Activated naive CD4-positive, alpha-beta T cell treated with anti-CD3 and anti-CD28 coated beads, Interleukin-2, amount 10 ng/mL, durations not matched to agents 7 days and 5 days (primary cell): ENCODE measurements at places on chromosomes 4 and X.

- no peaks in the 10 kb centered on the region for H3K36me3 ChIP-seq
- no peak overlapping the region for H3K4me3 ChIP-seq
- no peaks in the 10 kb centered on the region for H3K4me1 ChIP-seq
Observed at GRCh38 chr4:127309369-127310102, 323.2 kb upstream of the INTU start.

GRCh38 chr4:85153221-85153620 lies 186.7 kb upstream of the WDFY3 start:
- H3K27ac ChIP-seq: no peak overlapping the region
- no peak overlapping the region for H3K4me3 ChIP-seq
- DNase-seq: no peak
- H3K27me3 ChIP-seq: no peaks in the 10 kb centered on the region

DNA sequence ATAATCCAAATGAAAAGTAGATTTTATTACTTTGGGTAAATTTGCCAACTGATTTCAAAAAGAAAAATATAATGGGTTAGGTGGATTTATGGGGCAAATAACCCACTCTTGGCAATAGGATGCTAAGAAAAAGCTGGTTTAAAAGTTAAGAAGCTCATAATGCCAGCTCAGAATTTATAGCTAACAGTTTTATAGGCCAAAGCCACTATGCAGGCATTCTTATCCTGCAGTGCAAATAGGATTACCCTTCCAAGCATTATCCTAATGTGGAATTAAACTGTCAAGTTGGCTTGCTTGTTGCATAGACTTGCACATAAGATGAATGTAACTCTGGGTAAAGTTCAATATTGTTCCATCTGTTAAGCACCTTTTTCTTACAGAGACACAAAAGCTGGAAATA lies 703.0 kb downstream of the PCDH18 start:
- no peaks in the 10 kb centered on the region for H3K36me3 ChIP-seq
- no peaks in the 10 kb centered on the region for H3K4me1 ChIP-seq
- no peak overlapping the region for H3K27ac ChIP-seq
- DNase-seq: no peak
- H3K27me3 ChIP-seq: no peaks in the 10 kb centered on the region

- no peak for DNase-seq
- no peak overlapping the region for H3K27ac ChIP-seq
- no peak overlapping the region for H3K4me3 ChIP-seq
- H3K27me3 ChIP-seq: no peaks in the 10 kb centered on the region
Observed at GRCh38 chr4:159269956-159270355, 167.1 kb downstream of the RAPGEF2 start.

DNA sequence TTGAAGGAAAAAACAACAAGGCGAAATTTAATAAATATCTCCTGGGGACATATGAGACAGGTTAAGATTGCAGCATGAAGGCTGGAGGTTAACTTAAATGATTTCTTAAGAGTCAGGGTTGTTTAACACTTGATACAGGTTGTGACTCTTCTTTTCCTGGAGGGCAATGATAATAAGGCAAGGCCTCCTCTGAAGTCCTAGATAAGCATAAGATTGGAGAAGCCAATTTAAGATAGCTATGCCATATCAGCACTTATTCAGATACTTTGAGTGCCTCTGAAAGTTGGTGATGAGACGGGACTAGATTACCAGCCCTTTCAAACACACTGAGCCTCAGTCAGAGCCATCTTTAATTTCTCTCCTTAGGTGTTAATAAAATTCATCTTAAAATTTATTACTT lies 350.8 kb downstream of the FBXO8 start:
- H3K36me3 ChIP-seq: no peaks in the 10 kb centered on the region
- no peaks in the 10 kb centered on the region for H3K4me1 ChIP-seq
- H3K4me3 ChIP-seq: no peak overlapping the region
- no peak for DNase-seq

DNA sequence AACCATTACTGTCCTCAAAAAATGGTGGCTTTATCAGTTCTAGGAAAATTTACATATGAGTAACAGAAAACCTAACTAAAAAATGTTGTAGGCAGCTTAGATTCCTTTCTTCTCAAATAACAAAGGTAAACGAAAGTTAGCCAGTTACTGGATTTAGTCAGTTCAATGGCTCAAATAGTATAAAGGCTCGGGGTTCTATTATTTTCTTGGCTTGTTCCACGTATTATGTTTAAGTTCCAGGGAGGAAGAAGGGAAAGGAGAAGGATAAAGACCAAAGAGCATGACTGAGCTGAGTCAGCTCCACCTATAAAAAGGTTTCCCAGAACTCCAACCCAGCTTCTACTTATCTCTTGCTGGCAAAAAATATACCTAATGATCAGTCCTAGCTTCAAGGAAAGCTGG lies 41.0 kb upstream of the MAB21L2 start:
- no peaks in the 10 kb centered on the region for H3K4me1 ChIP-seq
- DNase-seq: no peak

DNA sequence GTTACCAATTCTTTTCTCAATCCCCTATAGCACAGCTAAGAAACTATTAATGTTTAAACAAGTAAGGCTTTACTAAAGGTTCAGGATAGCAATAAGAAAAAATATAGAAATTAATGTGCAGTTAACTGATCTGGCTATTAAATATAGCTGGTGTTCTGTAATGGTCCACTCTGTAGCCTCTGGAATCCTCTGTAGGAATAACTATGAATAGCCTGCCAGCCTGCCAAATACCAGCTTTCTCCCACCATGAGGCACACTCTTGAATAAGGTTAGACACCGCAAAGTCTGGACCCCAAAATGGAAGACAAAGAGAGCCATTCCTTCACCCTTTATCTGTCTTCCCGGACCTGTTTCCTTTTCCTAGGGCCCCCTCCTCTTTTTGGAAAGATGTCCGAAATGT lies 30.6 kb downstream of the CEP44 start:
- no peak overlapping the region for H3K4me3 ChIP-seq
- H3K36me3 ChIP-seq: peaks cover 5% of the 10 kb centered on the region
- H3K4me1 ChIP-seq: peaks cover 9% of the 10 kb centered on the region
- no peak overlapping the region for H3K27ac ChIP-seq

DNA sequence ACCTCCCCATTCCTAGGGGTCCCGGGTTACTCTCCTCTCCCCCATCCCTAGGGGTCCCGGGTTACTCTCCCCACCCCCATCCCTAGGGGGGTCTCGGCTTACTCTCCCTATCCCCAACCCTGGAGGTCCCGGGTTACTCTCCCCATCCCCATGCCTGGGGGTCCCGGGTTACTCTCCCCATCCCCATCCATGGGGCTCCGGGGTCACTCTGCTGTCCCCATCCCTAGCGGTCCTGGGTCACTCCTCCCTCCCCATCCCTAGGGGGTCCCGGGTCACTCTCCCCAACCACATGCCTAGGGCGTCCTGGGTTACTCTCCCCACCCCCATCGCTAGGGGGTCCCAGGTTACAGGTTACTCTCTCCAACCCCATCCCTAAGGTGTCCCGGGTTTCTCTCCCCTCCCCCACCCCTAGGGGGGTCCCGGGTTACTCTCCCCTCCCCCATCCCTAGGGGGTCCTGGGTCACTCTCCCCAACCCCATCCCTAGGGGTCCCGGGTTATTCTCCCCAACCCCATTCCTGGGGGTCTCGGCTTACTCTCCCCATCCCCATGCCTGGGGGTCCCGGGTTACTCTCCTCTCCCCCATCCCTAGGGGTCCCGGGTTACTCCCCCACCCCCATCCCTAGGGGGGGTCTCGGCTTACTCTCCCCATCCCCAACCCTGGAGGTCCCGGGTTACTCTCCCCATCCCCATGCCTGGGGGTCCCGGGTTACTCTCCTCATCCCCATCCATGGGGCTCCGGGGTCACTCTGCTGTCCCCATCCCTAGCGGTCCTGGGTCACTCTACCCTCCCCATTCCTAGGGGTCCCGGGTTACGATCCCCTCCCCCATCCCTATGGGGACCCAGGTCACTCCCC lies 821 bp downstream of the ASMTL start:
- peak overlapping the region; percentile 90 for H3K27ac ChIP-seq
- peak; percentile 48 for DNase-seq

- no peak overlapping the region for H3K27ac ChIP-seq
- no peaks in the 10 kb centered on the region for H3K4me1 ChIP-seq
- no peak overlapping the region for H3K4me3 ChIP-seq
- H3K27me3 ChIP-seq: no peaks in the 10 kb centered on the region
Observed at GRCh38 chr4:157655096-157655809, 434.7 kb downstream of the GRIA2 start.

DNA sequence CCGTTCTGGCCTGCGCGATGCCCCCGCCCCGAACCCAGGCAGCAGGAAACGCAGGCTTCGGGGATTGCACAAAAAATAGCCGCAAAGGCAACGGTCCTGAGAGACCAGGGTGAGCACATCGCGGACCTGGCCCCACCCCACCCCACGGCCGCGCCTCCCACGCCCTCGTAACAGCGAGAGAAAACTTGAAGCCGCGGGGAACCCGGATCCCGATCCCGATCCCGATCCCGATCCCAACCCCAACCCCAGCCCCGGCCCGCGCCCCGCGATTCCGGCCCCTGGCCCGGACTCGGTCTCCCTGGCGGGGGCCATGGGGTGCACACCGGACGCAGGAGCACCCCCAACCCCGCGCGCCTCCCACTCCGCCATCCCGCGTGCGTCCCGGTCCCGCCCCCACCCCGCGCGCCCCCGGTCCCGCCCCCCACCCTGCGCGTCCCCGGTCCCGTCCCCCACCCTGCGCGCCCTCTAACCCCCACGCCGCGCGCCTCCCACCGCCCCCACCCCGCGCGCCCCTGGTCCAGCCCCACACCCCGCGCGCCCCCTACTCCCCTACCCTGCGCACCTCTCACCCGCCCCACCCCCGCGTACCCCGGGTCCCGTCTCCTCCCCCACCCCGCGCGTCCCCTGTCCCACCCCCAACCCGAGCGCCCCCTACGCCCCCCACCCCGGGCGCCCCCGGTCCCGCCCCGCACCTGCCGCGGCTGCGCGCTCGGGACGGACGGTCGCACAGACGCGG lies 29.0 kb downstream of the NOP14 start:
- H3K36me3 ChIP-seq: peaks cover 30% of the 10 kb centered on the region
- peak overlapping the region; percentile 68 for H3K27ac ChIP-seq
- peak; percentile 68 for DNase-seq

GRCh38 chrX:37485429-37485828 lies 86.0 kb upstream of the LANCL3 start:
- no peaks in the 10 kb centered on the region for H3K36me3 ChIP-seq
- no peak for DNase-seq
- H3K27me3 ChIP-seq: no peaks in the 10 kb centered on the region
- H3K27ac ChIP-seq: no peak overlapping the region

DNA sequence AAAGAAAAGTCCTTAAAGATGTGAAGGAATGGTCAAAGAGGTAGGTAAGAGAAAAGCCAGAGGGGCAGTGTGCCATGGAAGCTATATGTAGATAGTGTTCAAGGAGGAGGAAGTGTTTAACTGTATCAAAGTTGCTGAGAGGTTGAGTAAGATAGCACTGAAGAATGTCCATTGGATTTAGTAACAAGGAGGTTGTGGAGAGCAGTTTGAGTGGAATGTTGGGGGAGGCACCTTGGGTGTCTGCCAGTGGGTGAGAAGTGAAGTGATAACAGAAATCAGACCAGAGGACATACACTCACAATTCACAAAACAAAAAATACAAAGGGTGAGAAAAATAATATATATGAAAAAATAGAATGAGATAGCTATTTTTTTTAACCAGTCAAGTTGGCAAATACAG lies 121.3 kb upstream of the AMOT start:
- no peaks in the 10 kb centered on the region for H3K27me3 ChIP-seq
- DNase-seq: no peak
- H3K36me3 ChIP-seq: no peaks in the 10 kb centered on the region
- no peak overlapping the region for H3K4me3 ChIP-seq

DNA sequence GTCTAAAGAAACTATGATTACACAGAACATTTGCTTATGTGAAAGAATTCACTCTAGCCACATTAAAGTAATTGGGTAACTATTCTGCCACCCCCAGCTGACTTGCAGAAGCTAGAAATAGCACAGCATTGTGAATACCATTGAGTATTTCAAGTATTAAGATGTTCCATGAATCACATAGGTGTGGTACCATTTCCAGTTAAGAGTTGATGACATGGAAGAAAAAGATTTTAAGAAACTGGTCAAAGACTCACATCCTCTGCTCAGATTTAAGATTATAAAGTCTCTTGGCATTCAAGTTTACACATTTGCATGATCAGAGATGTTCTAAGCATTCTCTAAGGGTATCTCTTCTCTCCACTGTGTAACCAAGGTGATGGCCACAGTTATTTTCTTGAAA lies 287.5 kb downstream of the CAMK2D start:
- H3K4me1 ChIP-seq: peaks cover 6% of the 10 kb centered on the region
- no peak overlapping the region for H3K27ac ChIP-seq
- DNase-seq: no peak
- H3K27me3 ChIP-seq: no peaks in the 10 kb centered on the region

DNA sequence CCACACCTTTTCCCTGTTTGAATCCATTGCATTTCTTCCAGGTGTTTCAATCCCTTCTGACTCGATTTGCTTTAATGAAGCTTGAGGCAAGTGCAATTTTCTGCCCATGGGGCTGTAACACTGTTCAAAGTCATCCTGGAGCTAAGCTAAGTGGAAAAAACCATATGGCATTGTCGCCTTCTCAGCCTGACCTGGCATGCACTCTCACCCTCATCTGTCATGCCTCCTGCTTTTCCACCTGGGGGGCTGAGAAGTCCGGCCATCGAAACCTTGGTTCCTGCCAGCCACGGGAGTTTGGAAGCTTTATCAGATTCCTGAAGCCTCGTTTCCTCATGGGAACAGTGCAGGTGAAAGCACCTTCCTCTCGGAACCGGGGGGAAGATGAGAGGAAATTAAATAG lies 38.2 kb downstream of the WFS1 start:
- no peak overlapping the region for H3K4me3 ChIP-seq
- no peak overlapping the region for H3K27ac ChIP-seq
- H3K36me3 ChIP-seq: no peaks in the 10 kb centered on the region
- peaks cover 64% of the 10 kb centered on the region for H3K27me3 ChIP-seq
- no peak for DNase-seq
- peaks cover 4% of the 10 kb centered on the region for H3K4me1 ChIP-seq
